Epithelial cell of prostate (primary cell): ENCODE measurements at places on chromosomes 6 and 20.

- peak; percentile 45 for DNase-seq
These were observed 30.0 kb downstream of the SLC22A3 start for GRCh38 chr6:160378218-160378617.

GRCh38 chr20:57066126-57066900, 200.1 kb downstream of the BMP7 start:
- DNase-seq, result no peak

- no peak for DNase-seq
These were observed 185.4 kb upstream of the GRIK2 start for GRCh38 chr6:101208152-101208551.

GRCh38 chr6:116127771-116128493, 2.0 kb upstream of the COL10A1 start:
- DNase-seq, result no peak

DNA sequence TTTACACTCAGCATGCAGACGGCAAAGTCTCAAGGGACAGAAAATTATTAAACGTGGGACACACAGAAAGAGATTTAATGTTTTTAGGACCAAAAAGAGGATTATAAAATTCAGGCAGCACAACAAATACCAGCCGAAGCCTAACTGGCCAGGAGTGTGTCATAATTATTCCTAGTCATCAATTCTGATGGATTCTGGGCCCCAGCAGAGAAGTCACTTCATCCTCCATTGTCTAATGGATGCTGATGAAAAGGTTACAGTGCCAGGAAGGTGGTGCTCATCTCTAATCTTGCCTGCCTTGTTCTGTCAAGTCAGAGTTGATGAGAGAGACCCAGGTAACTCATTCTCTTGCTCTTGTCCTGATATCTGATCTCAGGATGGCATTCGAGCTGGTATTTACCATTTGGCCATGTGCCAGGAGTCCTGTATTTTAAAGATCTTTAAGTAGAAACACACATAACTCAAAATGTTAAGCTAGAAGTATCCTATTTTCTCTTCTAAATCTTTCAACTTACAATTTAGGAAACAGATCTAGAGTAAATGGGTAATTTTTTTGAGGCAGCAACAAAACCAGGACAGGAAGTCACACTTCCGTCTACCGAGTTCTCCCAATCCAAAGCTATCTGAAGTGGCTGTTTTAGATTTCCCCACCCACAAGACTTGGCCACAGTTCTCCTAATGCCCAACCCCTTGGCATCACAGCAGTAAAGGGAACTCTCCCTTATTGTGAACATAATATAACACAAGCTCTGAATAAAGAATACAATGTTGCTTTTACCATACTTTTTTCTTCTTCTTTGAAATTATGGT, 50.0 kb downstream of the ADAT2 start:
- DNase-seq, result no peak

- DNase-seq, result no peak
These were observed 164.1 kb downstream of the TBXT start for GRCh38 chr6:166003569-166003968.

DNA sequence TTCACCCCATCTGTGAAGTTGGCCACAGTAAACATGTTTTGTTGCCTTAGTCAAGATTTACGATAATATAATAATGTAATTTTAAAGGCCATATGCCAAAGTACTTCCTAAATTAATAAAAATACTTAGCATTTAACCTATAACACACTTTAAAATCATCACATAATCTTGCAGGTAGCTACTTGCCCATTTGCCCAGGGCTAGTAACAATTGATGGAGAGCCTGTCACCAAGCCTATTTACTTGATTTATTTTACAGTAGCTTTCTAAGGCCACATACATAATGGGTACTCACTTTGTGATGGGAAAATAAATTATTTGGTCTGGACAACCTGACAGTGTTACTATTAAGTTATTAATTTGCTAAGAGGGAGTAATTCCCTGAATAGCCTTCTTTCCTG, 14.5 kb downstream of the BTBD9 start:
- no peak for DNase-seq

GRCh38 chr6:45685076-45685475, 307.3 kb upstream of the SUPT3H start:
- DNase-seq, result no peak

DNA sequence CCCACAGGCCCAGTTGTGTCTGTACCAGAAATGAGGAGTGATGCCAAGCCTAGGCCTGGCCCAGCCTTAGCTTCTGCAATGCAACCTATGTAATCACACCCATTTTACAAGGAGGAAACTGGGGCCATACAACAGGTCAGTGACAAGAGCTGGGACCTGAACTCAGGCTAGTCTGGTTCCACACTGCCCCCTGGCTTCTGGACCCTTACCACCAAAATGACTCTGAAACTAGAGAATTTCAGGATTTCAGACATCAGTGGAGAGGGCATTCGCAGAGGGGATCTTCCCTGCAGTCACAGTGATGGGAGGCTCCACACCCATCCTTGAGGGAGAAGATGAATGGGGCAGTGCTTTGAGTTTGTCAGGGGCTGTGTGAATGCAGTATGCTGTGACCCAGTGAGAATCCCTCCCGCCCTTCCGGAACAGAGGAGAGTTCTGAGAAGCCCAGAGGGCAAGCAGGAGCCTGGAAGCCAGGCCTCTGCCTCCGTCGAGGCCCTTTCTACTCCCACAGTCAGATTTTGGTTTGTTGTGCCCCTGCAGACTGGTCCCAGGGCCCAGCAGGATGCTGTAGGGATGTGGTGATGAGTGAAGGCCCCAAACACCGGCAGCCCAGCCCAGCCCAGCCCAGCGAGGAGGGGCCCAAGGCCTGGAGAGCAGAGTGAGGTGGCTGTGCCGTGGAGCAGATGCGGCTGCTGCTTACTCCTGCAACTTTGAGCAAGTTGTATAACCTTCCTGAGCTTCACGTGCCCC, 48.1 kb upstream of the MYL9 start:
- no peak for DNase-seq
